NCI-H524 (cell line): ENCODE measurements at places on chromosomes 13 and 19.

- DNase-seq, result no peak
These were observed 307.9 kb downstream of the HS6ST3 start for GRCh38 chr13:96397807-96398206.

DNA sequence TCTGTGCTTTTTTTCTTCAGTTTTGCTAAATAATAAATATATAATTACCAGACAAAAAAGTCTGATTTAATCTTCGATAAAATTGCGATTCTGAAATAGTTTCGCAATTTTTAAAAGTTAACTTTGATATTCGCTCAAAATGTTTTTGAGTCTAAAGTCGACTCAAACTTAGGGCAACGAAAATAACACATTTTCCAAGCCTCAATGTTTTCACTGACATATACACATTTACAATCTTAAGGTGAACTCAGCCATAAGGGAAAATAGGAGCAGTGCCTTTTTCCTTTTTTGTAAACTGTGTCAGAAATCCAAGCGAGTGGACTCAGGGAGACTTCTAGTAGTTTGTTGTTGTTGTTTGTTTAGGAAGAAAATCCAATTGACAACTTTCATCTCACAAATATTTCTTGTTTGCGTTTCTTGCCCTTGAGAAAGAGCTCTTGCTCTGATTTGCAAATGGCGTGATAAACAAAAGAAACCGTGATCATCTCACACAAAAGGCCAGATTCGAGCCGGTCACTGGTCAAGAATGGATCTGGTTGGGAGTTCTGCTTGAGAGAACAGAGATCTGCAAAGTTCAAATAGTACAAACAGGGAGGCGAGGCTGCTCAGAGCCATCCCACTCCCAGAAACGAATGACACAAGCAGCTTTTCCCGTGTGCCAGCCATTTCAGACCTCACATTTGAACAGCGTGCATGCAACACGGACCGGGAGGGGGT lies 2.1 kb downstream of the SOX21 start:
- peak; percentile 31 for DNase-seq

DNA sequence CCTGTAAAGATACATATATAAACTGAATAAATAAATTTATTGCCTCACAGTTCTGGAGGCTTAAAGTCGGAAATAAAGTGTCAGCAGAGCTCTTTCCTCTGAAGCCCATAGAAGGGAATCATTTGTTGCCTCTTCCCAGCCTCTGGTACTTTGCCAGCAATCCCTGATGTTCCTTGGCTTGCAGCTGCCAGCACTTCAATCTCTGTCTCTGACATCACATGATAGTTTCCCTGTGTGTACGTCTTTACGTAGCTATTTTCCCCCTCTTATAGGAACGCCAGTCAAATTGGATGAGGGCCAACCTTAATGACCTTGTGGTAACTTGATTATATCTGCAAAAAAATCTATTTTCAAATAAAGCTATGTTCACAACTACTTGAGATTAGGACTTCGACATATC lies 250.9 kb downstream of the LIG4 start:
- DNase-seq, result peak; percentile 84

GRCh38 chr19:57192993-57193392 lies 1.7 kb downstream of the ZNF264 start:
- DNase-seq, result no peak

DNA sequence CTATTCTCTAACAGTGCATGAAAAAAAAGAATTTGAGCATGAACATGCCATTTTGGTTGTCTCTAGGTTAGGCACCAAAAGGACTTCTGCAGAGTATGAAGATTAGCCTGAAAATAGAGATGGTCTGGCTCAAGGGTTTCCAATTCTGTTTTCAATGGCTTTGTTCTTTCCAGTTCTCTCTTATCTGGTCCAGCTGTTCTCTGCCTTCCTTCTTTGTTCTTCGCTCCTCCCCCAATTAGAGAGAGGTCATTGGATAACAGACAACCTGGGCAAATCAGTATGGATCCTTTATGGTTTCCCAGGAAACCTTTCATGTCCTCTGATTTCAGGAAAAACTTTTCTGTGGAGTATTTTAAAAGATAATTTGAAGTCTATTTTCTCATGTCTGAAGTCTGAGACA lies 623.4 kb downstream of the PCDH17 start:
- DNase-seq, result no peak

- DNase-seq, result no peak
These were observed 47.5 kb downstream of the GAS6 start for GRCh38 chr13:113816254-113816929.

DNA sequence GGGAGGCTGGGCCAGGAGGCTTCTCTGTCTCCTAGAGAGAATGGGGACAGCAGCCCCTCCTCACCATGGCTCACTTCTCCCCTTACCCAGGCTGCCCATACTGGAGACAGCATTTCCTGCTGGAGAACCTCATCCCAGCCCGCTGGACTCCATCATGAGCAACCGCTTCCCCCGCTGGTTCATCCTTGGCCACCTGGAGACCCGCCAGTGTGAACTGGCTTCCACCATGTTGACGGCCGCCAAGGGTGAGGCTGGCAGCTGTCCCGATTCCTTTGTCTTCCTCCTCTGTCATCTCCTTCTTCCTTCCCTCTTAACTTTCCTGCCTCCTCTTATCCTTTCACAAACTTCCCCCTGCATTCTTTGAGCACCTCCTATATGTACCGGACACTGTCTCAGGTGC lies 28.0 kb downstream of the ZSWIM4 start:
- DNase-seq, result no peak

GRCh38 chr13:90951663-90952062 lies 395.8 kb upstream of the MIR17HG start:
- no peak for DNase-seq

DNA sequence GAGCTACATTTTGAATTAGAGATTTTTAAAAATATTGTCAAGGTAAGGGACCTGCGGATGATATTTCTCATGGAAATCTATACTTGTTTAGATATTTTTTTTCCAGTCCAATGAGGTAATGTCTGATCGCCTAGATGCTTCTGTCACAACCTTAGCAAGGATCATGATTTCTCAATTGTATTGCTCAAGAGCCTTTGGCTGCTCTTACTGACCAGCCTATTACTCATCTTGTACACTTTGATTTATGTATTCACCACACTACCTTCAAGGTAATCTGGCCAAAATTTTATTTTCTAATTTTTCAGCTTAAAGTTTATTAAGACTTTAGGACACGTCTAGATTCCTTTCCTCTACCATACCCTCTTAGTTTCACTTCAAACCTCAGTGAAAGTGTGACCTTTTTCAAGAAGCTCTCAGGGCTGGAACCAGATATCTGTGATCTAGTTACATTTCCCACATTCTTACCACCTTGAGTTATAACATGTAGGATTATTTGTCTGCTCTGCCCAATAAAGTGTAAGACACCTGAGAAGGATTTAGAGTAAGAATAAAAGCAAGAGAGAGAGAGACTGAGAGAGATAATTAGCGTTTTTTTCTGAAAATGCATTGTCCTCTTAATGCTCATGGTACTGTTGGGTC lies 197.1 kb downstream of the ITGBL1 start:
- no peak for DNase-seq

- DNase-seq, result no peak
These were observed 18.3 kb downstream of the ZNF77 start for GRCh38 chr19:2926341-2927031.

GRCh38 chr13:83666141-83666540 lies 216.1 kb downstream of the SLITRK1 start:
- DNase-seq, result no peak

DNA sequence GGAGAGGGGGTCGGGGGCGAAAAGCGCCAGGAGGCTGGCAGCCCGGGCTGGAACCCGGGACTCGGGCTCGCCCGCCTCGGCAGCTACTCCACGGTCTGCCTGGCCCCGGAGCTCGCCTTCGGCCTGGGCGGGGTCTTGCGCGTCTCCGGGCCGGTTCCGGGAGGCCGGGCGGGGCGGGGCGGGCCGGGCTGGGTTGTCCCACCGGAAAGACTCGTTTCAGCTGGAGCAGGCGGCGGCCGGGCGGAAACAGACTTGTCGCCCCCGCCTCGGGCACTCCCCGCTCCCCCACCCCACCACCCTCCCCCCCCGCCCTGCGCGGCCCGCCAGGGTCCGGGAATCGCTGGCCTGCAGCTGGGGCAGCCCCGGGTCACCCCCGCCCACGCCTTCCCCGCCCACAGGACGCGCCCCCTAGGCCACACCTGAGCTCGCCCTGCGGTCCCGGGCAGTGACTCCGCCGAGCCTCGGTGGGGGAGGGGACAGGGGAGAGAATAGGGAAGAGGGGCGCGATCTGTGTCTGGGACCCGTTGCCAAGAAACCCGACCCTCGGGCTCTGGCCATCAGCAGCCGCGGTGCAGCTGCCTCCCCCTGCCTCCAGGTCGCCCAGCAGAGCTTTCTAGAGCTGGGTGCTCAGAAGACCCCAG lies 109.4 kb downstream of the KCTD15 start:
- DNase-seq, result no peak

DNA sequence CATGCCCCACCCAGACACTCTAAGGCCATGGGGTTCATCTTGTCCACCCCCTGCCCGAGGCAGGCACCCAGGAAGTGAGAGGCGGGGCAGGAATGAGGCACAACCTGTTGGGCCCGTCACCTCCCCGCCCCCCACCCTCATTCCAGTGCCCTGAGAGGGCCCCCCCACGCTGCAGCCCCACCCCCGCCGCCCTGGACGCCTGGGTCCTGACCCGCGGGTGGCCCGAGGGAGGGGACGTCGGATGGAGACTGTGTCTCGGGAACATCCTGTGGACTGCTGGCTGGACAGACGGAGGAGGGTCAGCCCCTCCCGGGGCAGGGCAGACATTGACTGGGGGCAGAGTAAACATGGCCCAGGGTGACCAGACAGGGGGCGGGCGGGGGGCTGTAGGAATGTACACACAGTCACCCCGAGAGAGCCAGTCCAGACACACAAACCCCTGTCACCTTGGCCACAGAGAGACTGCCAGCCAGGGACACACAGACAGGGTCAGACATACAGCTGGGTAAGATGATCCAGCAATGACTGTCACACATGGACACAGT lies 7.4 kb upstream of the JUNB start:
- DNase-seq, result no peak
